NCI-H1048 (cell line): ENCODE measurements at places on chromosomes 7 and 10.

DNA sequence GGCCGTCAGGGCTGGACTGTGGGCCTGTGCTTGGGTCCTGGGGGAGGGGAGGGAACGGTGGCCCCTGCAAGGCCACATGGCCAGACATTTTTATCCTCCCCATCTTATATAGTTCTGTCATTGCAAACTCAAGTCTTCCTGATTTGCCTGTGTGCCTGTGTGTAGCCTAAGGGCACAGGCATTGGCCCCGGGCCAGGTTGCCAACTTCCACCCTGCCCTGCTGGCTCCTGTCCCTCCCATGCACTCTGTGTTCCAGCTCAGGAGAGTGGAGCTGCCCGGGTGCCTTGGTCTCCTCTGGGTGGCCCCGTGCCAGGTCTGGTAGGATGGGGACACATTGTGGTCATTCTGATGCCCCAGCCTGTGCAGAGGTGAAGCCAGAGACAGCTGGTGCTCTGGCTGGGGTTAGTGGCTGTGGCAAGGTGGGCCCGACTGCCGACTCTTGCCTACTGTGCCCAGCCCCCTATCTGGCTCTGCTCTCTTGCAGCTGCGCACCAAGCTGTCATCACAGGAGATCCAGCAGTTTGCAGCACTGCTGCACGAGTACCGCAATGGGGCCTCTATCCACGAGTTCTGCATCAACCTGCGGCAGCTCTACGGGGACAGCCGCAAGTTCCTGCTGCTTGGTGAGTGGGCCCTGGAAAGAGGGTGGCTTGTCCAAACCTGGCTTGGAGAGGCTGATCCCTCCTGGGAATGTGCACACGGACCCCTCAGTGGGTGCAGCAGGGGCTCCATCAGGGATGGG, 14.8 kb downstream of the NACAD start:
- no peak for DNase-seq

GRCh38 chr10:25692761-25693160, 241.3 kb upstream of the MYO3A start:
- DNase-seq: no peak

DNA sequence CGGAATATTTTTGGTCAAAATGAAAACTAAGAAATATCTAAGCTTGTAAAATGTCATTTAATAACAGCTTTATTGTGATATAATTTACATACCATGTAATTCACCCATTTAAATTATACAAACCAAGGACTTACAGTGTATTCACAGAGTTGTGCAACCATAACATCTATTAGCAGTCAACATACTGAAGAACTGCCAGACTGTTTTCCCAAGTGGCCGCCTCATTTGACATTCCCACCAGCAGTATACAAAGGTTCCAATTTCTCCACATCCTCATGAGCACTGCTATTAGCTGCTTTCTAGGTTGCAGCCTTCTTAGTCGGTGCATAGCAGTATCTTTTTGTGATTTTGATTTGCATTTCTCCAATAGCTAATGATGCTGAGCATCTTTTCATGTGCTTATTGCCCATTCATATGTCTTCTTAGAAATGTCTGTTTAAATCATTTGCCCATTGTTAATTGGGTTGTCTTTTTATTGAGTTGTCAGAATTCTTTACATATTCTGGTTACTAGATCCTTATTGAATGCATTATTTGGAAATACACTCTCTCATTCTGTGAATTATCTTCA, 153.0 kb upstream of the FGFR2 start:
- no peak for DNase-seq

GRCh38 chr10:112753961-112754411, 196.1 kb upstream of the TCF7L2 start:
- DNase-seq: no peak

GRCh38 chr7:82446897-82447296, 3.3 kb upstream of the CACNA2D1 start:
- no peak for DNase-seq

DNA sequence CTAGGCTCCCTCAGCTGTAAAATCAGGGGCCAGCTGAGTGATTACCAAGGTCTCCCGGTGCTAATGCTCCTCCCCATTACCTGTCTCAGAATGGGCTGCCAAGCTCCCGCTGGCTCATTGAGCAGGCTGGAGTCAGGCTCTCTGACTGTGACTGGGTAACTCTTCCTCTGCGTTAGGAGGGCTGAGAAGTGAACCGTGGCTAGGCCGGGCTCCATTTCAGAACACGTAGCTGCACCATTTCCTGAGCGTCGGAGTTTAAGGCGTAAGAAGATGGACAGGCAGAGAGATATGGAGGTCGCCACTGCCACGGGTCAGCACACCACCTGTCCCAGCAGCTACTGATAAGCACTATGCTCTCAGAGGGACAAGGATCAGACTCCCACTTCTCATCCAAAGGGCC, 250.3 kb downstream of the TCERG1L start:
- DNase-seq: no peak

DNA sequence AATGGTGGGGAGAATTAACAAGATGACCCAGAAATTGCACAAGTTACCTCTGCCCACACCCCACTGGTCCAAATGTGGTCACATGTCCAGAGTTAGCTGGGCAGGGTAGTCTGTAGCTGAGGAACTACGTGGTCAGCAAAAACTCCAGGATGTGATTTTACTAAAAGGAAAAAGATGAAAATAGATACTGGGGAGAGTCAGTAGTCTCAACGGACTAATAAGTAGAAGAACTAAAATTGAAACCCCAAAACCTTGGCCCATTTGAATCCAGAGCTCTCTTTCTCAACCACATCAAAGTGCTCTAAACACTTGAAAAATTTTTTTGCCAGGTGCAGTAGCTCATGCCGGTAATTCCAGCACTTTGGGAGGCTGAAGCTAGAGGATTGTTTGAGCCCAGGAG, 146.3 kb downstream of the SKIDA1 start:
- no peak for DNase-seq

DNA sequence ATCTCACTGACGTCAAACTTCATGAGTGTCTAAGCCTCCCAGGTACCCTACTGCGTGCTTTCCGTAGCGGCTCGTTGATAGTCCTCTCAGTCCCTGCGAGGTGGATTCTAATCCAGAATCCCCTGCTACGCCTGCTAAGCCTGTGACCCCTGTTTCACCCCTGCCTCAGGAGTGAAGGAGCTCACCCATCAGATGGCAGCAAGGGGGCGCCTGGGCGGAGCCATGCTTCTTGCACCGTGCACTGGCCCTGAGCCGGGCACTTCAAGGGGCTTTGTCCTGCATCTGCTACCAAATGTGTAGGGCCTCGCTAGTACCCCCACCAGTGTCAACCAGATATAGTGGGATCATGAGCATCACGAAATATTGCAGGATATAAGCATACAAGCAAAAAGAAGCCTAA, 918 bp upstream of the STRA8 start:
- DNase-seq: no peak

DNA sequence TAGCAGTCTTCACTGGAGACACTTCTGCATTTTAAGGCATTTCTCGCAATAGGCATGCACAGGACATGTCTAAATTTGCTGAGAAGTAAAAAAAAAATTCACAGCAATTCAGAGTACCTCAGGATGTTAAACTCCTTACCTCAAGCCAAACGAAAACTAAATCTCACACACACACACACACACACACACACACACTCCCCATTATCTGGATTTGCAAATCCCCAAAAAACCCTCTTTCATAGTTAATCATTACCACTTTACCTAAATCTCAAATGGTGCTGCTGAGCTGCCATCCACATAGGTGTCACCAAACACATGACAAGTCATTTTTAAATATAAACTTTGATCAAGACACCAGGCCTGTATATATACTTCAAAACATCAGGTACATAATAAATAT, 31.8 kb downstream of the CACNA2D1 start:
- DNase-seq: no peak

DNA sequence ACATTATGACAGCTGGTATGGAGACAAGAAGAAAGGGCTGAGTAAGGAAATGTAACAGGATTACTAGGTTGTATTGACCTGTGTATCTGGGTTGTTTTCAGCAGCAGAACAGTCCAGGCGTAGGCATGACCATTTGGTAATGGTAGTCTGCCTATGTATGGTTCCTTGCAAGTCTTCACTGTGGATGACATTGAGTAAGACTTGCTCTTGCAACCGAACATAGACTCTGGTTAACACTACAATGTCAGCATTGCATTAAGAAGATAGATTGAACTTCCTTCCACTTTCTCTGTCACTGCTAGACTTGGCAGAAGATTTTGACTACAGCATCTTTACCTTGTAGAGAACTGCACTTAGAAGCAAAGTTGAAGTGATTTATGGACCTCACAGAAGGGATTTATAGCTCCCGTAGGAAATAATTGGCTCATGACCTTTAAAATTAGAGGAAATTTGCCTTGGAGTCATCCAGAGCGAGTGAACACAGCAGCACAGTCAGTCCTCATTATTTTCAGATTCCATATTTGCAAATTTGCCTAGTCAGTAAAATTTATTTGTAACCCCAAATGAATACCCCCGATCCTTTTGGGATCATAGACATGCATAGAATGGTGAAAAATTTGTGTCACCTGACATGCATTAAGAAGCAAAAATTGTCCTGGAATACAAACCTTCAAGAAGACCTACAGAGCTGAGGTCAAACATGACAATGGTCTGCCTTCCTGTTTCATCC, 79.6 kb upstream of the STRIP2 start:
- DNase-seq: no peak

DNA sequence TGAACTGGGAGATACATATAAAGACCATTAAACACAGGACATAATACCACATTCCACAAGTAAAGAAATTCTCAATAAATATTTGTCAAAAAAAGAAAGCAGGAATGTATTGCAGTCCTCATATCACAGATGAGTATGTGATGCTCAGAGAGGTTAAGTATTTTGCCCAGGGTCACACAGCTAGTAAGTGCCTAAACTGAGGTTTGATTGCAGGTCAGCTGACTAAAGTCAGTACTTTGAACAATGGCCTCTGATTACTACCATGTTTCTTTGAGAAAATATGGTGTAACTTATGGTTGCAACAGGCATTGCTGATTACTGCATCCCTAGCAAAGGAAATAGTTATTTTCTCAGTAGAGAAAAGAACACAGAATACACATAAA, 267.1 kb downstream of the ELMO1 start:
- no peak for DNase-seq

DNA sequence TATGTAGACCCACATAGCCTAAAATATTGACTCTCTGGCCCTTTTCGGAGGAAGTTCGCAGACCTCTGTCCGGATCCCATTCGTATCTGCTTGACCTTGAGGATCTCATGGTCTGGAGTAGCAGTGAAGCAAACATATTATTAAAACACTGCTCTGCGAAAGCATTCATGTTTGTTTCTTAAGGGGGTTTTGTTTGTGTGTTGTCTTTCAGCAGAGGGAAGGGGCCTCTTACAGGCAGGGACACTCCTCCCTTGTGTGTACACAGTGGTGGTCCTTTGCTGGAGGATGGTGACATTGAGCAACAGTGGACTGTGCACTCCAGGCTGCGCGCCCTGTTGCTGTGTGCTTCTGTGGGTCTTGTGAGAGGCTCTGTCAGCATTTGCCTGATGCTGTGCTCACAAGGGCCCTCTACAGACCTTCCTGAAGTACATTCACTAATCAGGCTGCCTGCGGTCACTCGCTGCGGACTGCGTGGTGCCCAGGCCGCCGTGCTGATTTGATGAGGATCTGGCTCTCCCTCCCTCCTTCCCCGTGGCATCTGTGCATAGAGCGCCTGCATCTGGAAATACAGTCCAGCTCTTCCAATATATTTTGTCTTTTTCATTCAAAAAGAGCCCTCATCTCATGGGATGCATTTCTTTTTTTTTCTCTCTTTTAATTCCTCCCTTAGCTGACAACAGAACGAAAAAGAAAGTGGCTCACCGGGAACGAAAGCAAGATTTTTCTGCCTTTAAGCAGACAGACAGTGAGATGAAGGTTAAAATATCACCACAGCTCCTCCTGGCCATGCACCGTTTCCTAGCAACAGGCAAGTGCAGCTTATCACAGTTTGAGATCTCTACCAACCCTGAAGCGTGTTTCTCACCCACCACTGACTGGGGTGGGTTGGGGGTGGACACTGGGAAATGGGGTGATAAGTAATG, 135.8 kb downstream of the CNNM2 start:
- no peak for DNase-seq

DNA sequence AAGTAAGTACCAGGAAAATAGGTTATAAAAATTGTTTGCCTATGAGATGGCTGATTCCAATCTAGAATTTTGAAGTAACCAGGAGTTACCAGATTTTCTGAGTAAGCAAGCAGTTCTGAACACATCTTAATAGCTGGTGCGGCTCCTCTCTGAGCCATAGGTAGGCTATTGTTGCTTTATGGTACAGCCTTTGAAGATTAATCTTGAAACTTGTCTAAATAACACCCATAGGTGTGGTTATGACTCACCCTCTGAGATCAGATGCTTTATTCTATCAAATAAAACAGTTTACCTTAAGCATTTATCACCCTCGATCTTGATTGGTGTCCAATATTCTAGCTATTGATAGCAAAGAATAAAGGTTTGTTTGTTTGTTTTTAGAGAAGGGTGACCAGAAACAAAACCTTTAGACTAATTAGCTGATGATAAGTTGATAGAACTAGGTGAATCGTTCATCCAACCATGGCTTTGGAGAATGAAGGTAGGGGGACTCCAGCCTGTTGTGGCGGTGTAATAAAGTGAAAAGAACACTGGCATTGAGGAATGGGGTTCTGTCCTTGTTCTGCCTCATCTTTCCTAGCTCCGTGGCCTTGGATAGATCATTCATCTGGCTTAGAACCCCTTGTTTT, 72.2 kb downstream of the VTI1A start:
- no peak for DNase-seq
